ENCODE measurements at places on chromosomes 5 and 9.

DNA sequence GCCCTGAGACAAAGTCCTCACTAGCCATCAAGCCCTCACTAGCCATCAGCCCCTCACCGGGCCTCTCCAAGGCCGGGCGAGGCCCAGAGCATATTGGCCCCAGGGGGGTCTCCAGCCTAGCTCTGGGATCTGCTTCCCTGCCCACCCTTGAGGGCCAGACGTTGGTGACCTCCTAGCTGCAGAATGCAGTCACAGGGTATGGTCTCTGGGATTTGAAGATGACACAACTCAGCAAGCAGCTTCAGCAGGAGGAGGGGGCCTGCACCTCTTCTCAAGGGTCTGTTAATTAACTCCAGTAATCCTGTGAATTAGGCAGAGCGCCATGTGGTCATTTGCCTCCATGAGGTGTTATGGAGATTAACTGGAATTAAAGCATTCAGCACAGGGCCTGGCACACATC lies 116.9 kb upstream of the SPOCK1 start:
- DNase-seq, result no peak

GRCh38 chr5:100623719-100624118 lies 88.5 kb downstream of the FAM174A start:
- DNase-seq, result peak; percentile 64

GRCh38 chr9:35738186-35738585 lies 5.7 kb downstream of the CREB3 start:
- DNase-seq, result no peak

GRCh38 chr9:133818444-133818843 lies 80.3 kb upstream of the SARDH start:
- no peak for DNase-seq

DNA sequence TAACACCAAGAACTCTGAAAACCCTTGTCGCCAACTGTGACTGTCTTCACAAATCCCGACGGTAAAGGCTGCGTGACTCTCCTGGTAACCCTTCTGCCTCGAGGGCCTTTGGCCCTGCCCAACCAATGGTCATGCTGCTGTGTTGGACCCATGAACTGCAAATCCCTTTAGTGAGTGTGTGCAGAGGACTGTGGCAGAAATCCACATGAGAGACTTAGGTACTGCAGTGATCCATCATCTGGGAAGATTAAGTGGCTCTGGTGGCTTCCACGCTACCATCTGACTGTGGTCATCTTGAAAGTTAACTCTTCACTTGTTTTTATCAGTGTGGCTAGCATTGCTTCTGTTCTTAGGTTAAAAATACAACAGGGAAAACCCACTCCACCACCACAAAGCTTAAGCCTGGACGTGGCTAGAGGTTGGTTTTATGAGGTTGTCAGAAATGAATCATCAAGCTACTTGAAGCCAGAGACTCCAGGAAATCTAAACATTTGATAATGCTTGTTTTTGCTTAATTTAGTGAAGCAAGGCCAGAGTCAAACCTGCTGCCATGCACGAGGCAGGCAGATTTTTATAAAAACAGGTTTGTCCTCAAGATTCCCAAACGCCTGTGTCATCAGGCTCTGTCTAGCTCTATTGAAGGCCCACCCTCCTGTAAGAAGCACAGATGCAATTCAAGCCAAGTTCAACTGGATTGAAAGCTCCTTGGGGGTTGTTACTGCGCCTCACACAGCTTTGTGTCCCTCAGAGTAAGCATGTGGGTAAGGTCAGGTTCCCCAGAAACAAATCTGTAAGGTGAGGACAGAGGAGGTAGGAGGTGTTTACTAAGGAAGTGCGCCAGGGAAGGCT lies 52.7 kb upstream of the ERCC6L2 start:
- peak; percentile 86 for DNase-seq

DNA sequence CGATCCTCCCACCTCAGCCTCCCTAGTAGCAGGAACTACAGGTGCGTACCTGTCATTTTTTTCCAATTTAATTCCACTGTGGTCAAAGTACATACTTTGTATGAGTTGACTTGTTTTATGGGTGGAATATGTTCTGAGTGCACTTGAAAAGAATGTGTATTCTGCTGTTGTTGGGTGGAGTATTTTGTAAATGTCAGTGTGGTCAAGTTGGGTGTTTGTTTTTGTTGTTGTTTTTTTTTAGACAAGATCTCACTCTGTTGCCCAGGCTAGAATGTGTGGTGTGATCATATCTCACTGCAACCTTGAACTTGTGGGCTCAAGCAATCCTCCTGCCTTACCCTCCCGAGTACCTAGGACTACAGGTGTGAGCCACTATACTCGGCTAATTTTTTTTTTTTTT lies 17.9 kb downstream of the SLC25A25 start:
- DNase-seq, result no peak

GRCh38 chr9:115158661-115159481 lies 40.9 kb upstream of the TNC start:
- peak; percentile 33 for DNase-seq

DNA sequence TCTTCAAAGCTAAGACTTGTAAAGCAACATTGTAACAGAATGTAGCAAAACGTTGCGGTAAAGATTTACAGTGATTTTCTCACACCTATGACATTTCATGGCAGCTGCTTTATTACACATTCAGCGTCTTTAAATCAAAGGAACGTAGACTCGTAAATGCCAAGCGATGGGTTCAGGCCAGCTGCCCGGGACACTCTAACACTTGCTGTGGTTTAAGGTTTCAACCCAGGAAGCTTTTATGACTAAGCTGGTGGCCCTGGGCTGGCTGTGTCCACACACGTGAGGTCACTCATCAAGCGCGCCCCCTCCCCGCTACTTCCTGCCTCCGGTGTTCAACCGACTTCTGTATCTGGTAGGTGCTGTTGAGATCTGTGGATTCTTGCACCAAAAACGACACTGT lies 2.5 kb downstream of the SLC6A18 start:
- peak; percentile 18 for DNase-seq

DNA sequence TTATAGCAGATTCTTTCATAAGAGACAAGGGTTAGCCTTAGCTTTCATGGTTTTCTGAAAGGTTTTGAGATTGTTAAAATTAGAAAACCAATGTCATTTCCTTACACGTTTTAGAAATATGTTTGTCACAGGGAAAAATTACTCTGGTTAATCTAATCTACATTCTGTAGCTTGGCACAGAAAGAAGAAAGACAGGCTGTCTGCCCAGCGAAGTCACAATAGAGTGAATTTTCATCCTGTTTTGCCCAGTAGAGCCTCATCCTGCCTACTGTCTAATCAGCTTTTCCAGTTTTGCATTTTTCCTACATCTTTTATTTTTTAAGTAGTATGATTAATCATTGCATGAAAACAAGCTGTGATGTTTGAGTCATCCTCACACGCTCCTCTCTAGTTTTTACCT lies 688.8 kb downstream of the MTRR start:
- DNase-seq, result no peak

DNA sequence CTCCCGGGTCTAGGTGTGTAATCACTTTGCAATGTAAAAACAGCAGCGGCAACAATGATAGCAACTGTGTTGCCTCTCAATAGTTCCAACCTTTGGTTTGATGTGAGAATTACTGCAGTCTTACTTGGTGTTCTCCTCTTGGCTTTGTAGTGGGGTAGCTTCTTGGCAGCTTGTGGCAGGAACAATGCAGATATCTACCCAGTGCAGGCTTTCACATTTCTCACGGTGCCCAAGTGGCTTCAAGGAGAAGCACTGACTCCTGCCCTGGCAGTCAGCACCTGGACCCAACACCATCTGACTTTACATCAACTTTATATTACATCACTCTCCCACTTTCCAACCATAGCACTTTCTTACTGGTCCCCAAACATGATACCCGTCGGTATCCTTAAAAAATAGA lies 28.4 kb upstream of the TIFAB start:
- no peak for DNase-seq

GRCh38 chr5:77957-78804 lies 13.8 kb upstream of the PLEKHG4B start:
- peak; percentile 80 for DNase-seq

GRCh38 chr9:88680041-88680440 lies 145.1 kb downstream of the NXNL2 start:
- no peak for DNase-seq

DNA sequence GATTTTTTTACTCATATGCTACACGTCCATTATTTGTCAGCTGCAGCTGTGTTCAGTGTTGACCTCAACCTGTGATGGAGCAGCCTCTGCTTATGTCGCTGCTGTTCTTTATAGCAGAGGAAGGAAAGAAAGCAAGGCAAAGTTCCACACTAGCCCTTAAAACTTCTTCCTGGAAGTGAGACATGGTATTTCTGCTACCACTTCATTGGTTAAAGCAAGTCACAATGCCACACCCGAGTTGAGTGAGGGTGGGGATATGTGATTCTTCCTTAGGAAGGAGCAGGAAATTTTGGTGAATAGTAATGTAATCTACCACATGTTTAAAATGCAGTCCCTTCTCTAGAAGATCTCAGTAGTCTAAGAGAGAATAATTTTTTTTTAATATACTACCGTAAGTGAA lies 224.8 kb upstream of the DMRT1 start:
- DNase-seq, result no peak

GRCh38 chr5:112833971-112834370 lies 27.1 kb upstream of the SRP19 start:
- no peak for DNase-seq

- peak; percentile 67 for DNase-seq
Observed at GRCh38 chr9:35164711-35165110, 2.9 kb downstream of the UNC13B start.

- peak; percentile 30 for DNase-seq
Observed at GRCh38 chr5:141192110-141192725, at the start of gene PCDHB10. TSS of gene PCDHB10 (plus strand) at chr5:141192353. CDS start at chr5:141192553, 200 bp downstream.

- DNase-seq, result peak; percentile 73
Observed at GRCh38 chr9:34994260-34994899, 4.8 kb downstream of the DNAJB5 start.

DNA sequence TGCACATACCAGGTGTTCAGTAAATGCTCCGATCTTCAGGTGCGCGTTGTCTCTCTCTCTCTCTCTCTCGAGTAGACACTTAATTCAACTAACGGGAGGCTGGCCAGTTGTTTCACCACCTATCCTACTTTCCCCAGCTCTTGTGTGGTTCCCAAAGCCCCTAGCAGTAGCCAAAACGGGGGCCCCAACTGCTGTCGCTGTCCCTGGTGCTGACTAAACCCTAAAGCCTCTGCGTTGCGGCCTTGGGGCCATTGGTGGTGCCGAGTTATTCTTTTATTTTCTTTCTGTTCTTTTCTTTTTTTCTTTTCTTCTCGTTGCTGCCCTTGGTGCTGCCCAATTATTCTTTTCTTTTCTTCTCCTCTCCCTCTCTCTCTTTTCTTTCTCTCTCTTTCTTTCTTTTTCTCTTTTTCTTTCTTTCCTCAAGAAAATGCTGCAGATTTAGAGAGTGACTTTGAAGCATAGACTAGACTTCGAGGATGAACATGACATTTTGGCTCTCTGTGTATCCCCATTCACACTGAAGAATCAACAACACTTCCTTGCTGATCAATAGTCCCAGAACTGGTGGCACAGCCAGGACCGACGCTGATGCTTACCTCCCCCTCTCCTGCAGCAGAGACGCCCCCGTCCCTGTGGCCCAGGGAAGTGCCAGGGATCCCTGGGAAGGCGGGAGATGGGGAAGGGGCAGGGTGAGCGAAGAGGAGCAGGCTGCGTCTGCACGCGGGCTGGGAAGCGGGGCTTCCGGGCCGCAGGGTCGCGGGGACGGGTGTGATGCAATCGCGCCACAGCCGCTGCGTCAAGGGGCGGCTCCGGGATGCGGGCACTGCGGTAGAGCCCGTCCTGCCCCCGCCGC lies at the start of gene FBLL1:
FBLL1 (plus strand) TSS at position 785 of the 853 bp plus-strand sequence. CDS start 200 bp downstream, outside the sequence.
- peak; percentile 24 for DNase-seq

DNA sequence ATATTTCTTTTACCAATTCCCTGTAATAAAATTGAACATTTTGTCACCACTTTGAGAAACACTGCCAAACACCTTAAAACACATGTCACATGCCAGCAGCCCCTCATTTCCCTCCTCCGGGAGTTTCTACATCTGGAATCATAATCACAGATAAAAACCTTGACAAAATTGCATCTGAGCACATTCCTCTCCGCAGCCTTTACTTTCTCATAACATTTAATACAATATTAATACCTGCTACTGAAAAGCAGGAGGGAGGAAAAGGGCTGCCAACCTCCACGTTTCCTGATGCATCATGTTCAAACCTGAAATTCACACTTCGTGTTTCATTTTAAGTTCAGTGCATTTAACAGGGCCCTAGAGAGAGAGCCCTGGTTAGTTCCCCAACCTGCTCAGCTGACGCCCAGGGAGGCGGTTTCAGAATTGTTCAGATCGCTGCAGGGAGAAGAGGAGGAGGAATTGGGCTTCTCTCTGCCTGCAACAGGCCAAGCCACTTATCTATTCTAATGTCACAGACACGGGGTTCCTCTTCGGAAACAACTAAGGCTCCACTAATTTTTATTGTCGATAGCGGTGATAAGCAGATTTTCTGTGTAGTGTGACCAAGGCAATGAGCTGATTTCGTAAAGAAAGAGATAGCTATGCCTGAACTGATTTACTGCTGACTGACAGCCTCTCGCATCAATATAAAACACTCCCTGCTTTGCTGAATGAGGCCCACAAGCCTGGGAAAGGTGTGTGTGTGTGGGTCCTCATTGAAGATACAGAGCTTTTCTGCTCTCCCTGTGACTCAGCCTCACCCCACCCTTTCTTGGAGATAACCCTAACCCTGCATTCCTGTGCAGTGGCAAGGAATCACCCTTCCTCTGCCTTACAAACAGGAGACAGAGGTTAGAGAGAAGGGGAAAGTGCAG lies 4.9 kb upstream of the LHX2 start:
- no peak for DNase-seq

DNA sequence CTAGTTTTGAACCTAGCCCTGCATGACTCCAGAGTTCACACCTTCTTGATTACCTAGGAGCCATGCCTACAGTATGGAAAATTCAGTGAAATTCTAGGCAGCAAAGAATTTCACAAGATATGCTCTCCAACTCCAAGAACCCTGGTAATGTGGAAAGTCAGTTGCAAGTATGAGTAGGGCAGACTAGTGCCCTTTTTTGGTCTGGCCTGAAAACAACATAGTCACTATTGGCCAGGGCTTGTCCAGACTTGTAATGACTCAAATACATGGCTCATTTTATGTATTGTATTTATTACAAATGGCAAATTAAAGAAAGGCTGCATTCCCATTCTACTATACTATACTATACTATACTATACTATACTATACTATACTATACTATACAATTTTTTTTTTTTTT lies 160.4 kb downstream of the ESM1 start:
- DNase-seq, result no peak

DNA sequence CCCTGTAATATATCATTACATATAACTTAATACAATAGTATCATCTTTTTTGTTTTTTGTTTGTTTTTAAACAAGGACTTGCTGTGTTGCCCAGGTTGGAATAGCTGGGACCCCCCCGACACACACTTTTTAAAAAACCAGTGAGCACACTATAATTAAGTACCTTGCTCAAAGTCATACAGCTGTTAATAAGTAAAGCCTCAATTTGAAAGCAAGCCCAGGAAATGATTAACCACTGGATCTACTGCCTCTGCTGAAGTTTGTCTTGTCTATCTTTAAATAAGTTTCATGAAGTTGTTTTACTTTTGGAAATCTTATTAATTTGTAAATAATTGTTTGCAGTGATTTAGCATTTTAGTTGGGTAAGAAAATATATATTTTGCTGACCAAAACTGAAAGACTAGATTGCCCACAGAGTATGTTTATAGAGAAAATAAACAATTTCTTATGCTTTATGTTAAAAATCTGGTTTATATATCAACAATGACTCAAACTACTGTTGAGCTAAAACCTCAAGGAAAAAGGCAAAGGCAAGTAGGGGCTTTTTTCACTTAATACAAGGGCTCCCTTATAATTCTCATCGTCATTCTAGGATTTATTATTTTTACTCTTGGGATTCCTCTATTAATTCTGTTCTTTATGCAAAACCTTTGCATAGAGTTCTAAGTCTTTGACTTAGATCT lies 5.8 kb upstream of the CARNMT1 start:
- peak; percentile 10 for DNase-seq

Measured in ELR (cell line).